ENCODE measurements at places on chromosomes 1 and 21.

GRCh38 chr1:100532645-100533044 is 5.3 kb upstream of the GPR88 start:
- no peak for DNase-seq

DNA sequence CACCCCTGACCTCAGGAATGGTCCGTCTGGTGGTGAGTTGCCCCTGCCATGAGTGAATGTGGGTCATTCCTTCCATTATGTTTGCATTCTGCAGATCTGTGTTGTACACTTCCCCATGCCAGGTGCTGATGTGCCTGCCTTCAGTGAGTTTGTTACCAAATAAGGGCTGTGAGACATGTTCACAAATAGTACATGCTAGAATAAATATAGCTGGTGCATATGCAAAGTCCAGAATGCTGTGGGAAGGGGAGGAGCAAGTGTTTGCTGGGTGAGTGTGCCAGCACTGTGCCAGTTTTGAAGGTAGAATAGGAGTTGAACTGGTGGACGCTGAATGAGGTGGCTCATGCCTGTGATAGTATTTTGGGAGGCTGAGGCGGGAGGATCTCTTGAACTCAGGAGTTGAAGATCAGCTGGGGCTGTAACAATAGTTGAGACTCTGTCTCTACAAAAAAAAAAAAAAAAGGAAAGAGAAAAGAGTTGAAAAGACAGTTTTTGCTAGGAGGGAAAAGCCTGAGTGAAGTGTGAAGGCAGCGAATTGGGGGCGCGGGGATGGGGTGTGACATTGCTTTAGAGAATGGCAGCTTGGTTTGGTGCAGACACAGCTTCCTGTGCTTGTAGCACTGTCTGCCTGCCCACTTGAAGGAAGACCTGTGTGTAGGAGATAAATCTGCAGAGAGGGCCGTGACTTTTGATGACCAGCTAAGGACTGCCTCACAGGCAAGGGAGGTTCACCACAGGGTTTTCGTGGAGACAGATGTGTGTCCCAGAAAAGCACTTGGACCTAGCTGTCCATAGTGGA is 61.1 kb downstream of the LGR6 start:
- DNase-seq: no peak

GRCh38 chr1:150650193-150650592 is 20.8 kb upstream of the ENSA start:
- DNase-seq: no peak

DNA sequence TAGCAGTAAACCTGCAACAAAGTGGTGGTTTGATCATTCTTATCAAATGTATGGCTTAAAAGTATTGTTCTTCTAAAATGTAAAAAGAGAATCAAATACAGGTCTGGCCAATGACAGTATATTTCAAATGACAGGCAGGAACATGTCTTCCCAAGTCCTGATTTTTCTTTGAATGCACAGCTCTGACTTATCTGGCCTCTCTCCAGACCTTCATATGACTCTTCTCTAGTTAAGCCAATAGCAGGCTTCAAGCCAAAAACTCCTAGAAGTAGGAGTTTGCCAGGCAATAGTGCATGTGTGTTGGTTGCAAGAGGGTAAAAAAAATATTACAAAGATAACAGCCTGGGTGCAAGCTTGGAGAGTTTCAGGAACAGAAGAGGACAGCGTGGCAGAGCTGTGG is 345.5 kb downstream of the SMYD3 start:
- DNase-seq: peak; percentile 42

DNA sequence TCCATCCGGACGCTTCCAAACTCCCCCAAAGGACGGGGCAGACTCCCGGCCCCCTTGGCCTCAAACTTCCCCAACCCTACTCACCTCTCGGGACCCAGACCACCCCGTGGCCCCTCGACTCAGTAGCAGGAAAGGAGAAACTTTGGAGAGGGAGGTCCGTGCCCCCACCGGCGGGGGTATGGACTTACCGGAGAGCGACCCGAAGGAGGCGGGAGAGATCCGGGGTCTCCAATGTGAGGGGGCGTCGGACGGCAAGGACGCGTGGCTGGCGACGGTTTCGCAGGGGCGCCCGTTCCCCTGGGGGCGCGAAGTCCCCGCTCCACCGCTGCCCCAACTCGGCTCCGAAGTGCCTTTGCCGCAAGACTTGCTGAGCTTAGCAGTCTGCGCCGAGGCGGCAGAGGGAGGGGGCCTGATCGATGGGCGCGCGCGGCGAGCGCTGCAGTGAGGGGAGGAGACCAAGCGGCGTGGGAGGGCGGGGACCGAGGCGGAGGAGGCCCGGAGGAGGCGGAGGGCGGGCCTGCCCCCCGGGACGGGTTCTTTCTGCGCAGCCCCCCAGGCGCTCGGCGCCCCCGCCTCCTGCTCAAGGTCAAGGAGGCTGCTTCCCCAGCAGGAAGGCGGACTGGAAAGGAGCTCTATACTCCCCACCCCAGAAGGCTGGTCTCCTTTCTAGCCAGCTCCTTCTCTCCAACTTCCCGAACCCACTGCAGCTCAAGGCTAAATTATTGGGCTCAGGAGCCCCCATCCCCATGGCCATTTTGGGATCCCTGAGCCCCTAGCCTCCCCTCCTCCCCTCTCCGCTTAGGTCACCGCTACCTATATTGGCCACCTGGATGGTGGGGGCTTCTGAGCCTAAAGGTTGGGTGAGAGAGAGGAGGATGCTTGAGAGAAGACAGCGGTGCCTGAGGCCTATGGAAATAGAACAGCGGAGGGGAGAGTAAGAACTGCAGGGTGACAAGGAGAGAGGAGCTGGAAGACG is at the start of gene SYT2:
Gene SYT2, minus strand, starts transcription at position 385 of the 976 bp plus-strand sequence. CDS start 104,682 bp downstream, outside the sequence.
- no peak for DNase-seq

DNA sequence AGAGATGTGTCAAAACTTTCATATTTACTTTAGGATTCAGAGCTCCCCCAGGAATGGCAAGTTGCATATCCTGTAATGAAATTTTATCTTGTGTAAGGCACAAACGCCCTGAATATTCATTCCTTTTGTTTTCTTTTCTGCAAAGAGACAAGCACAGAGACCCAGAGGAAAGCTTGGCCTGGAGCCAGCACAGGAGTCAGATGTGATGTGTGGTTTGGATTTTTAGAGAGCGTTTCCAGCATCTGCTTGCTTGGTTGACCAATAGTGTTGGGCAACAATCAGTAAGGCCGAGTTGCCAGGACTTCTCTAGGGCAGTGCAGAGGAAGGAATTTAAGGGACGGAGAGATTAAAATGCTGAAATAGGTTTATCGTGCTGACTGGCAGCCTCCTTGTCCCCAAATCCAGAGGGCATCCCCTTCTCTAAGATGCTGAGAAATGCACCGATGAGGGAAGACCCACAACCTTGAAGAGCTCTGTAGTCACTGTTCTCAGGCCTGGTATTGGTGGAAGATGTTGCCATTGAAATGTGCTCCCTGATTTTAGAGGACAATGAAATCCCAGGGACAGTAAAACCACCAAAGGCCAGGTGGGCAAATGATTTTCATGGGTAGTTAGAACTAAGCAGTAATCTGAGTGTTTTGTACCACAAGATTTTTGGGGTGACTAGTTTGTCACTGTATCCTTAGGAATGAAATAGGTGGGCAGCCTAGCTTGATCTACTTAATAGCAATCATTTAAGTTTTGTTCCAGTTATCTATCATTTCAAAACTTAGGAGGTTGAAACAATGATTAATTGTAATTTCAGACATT is 37.9 kb upstream of the RHOU start:
- DNase-seq: no peak

GRCh38 chr21:42081931-42082381 is 10.8 kb downstream of the UMODL1 start:
- no peak for DNase-seq

DNA sequence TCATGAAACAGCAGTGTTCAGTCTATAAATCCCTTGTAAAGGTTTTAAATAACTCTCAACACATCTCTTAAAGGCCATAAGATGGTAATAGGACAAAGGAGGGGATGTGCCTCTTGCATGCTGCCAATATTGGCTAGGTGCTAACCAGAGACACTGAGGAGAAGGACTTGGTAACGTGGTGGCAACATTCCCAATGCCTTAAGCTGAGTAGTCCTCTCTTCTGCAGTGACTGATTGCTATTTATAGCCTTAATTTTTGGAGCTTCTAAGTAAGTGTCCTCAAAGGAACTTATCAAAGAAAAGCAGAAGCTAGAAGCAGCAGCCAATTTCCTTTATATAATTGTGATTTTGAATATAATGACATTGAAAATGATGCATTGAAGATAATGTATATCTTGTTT is 63.0 kb downstream of the DPT start:
- no peak for DNase-seq

DNA sequence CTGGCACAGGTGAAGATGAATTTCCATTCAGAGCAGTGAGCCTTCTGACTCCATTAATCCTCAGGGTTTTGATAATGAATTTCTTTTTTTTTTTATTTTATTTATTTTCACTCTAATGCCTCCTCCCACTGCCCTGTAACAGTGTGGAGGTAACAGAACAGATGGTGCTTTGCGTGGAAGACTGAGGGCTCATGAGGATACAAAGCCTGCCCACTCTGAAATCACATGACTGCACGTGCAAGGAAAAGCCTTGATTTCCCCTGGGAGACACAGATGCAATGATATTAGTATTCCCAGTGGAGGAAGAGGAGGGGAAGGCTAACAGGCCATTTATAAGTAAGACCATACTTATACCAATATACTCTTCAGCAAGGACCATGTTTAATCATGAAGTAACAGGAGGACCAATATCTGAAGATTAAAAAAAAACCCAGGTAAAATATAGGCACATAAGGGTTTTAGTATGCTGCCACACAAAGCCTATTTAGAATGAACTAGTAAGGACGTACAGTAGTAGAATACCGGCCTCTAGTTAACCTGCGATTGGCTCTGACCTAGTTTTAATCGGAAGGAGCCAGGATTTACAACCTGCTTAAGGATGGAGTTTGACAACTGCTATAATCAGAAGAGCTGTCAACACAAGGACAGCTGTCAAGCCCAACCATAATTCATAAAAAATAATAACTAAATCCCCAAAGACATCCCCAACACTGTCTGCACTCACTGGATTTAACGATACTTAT is 69.6 kb downstream of the LHX4 start:
- no peak for DNase-seq

GRCh38 chr21:28937737-28938136 is 54.9 kb downstream of the LTN1 start:
- no peak for DNase-seq

GRCh38 chr1:100391675-100392074 is 39.4 kb downstream of the CDC14A start:
- no peak for DNase-seq

DNA sequence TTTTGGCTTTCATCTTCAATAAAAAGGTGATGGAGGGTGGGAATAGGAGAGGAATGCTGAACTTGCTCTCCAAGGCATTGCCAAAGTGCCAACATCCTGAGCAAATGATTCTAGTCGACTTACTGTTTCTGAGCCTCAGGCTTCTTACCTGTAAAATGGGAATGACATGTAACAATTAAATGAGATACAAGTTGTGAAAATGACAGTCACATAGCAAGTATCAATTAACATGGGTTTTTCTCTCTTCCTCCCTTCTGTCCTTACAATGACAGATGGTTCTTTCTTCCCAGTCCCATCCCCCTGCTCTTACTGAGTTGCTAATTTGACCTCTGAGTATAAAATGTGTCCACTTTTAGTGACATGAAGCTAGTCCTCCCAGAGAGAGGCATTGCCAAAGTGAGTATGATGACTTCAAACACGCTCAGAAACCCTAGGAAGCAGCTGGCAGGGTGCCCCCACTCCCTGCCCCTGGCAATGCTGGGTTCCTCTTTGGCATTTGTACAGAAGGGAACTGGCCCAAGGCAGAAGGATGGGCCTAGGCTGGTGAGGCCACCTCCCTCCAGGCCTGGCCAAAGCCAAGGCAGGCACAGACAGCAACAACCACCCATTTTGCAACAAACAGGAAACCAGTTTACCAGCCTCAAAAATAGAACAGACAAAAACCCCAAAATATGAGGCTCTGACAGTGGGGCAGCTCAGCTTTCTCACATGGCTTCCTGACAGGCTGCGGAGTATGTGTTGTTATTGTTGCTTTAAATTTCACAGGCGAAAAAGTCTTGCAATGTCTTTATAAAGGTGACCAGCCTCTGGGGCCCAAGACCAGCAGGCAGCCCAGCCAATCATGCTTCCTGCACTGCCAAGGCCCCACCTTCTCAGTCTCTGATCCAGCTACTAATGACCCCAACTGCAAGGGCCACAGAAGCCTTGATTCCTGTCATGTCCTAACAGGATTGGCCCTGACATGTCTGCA is 115.9 kb downstream of the HIVEP3 start:
- DNase-seq: no peak

- no peak for DNase-seq
Measured at GRCh38 chr1:94697839-94698238, 122.3 kb upstream of the SLC44A3 start.

GRCh38 chr21:14482165-14482564 is 64.0 kb downstream of the SAMSN1 start:
- no peak for DNase-seq

DNA sequence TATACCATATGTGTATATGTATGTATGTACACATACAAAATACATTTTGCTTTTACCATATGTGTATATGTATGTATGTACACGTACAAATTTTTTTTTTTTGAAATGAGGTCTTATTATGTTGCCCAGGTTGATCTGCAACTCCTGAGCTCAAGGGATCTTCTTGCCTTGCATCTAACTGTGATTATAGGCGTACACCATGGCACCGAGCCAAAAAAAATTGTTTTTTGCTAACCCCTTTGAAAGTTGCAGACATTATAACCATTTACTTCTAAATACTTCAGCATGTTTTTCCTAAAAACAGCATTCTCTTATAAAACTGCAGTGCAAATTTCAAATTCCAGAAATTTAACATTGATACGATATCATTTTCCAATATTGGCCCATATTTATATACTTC is 147.0 kb downstream of the POU2F1 start:
- DNase-seq: no peak

DNA sequence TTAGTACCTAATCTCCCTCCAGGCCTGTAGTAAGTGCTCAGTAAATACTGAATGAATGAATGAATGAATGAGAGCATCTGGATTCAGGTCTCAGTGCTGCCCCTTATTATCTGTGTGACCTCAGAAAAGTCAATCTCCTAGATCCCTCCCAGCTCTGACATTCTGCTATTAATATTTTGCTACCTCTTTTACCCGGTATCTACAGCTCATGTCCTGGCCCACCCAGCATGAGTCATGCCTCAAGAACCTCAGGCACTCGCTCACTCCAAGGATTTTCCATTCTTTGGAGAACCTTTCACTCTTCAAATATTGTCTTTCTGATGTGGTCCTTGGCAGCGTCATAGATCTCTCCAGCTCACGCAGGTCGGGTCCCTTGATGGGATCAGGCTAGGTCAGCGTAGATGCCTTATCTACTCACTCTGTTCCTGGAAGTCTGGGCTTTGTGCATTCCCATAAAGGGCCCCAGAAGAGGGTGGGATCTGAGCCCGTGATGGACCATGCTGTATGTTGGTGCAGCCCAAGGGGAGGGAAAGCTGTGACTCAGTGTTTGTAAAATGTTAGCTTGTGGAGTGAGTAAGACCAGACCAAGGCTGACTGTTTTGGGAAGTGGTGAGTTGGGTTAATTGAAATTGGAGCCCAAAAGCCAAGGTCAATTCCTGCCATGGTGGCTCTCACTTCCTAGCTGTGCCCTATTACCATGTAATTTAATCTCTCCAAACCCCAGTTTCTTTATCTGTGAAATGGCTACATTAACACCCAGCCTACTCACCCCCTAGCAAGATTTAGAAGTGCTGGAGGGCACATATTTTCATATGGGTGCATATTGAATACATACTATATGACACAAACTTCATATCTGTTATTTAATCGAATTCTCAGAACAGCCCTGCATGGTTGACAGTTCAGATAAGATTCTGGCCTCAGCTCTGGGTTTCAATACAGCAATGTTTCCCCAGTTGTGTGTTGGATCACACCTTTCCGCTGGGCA is 214.1 kb upstream of the USP24 start:
- peak; percentile 99 for DNase-seq
